Chondrocyte (in vitro differentiated cells): ENCODE measurements at places on chromosomes 2 and 18.
A peak's percentile ranks its signal among the peaks of the same experiment; 100 is the strongest.

GRCh38 chr18:48929941-48930713 is 20.6 kb downstream of the SMAD7 start:
- no peaks in the 10 kb centered on the region for H3K27me3 ChIP-seq
- H3K4me3 ChIP-seq = peak overlapping the region; percentile 61
- peaks cover 100% of the 10 kb centered on the region for H3K4me1 ChIP-seq
- peaks cover 15% of the 10 kb centered on the region for H3K36me3 ChIP-seq

GRCh38 chr2:127080938-127081755 is 25.8 kb downstream of the BIN1 start:
- no peak overlapping the region for H3K27ac ChIP-seq
- no peak overlapping the region for H3K4me3 ChIP-seq
- peaks cover 1% of the 10 kb centered on the region for H3K36me3 ChIP-seq

- H3K27ac ChIP-seq = no peak overlapping the region
- no peak for DNase-seq
- peaks cover 20% of the 10 kb centered on the region for H3K27me3 ChIP-seq
- no peak overlapping the region for H3K4me3 ChIP-seq
Observed at GRCh38 chr2:48812416-48812815, 56.9 kb upstream of the LHCGR start.

- H3K4me3 ChIP-seq = no peak overlapping the region
- DNase-seq = peak; percentile 36
- H3K27me3 ChIP-seq = peaks cover 37% of the 10 kb centered on the region
Observed at GRCh38 chr2:95050385-95051300, 25.1 kb downstream of the MAL start.
